ENCODE measurements at places on chromosomes 4 and X. TPM values are rescaled to one million over a fixed set of nuclear protein-coding genes. Genes with fewer than 3 reads are reported as not detected.

DNA sequence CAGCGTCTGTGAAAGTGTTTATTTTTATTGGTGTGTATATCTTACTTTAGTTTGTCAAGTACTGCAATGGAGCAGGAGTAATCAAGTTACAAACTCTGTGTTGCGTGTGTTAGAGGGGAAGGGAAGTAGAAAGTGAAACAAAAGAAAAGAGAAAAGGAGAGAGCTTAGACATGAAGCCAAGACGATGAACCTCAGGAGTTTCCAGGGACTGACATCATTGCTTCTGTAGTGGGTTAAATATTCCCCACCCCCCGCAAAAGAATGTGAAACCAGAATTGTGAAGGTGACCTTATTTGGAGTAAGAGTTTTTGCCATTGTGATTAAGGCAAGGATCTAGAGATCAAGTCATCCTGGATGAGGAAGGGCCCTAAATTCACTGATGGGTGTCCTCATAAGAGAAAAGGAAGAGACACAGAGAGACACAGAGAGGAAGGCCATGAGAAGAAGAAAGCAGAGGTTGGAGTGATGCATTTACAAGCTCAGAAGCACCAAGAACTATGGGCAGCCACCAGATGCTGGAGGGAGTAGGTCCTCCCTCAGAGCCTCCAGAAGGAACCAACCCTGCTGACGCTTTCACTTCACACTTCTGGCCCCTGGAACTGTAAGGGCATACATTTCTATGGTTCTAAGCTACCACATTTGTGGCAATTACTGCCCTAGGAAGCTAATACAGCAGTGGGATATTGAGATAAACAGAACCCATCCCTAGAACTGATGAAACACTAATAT, 173.6 kb upstream of the SFRP2 start:
- no peak for DNase-seq

DNA sequence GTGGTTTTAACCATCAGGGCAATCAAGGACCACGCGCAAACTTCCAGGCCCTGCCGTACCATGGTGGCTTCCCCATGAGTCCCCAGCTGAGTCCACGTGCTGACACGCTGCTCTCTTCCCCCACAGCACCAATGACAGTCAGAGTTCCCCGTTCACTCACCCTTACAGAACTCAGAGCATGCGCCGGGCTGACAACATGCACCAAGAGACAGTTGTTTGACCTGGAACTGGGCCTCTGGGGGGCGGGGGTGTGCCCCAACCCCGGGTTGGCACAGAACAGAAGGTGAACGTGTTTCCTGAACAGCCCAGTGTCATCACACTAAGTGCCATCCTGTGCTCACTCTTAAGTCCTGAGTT, 29.4 kb downstream of the IRF2 start:
- DNase-seq = no peak

- no peak for DNase-seq
Observed at GRCh38 chrX:110569506-110569905, 210.9 kb downstream of the RTL9 start.

DNA sequence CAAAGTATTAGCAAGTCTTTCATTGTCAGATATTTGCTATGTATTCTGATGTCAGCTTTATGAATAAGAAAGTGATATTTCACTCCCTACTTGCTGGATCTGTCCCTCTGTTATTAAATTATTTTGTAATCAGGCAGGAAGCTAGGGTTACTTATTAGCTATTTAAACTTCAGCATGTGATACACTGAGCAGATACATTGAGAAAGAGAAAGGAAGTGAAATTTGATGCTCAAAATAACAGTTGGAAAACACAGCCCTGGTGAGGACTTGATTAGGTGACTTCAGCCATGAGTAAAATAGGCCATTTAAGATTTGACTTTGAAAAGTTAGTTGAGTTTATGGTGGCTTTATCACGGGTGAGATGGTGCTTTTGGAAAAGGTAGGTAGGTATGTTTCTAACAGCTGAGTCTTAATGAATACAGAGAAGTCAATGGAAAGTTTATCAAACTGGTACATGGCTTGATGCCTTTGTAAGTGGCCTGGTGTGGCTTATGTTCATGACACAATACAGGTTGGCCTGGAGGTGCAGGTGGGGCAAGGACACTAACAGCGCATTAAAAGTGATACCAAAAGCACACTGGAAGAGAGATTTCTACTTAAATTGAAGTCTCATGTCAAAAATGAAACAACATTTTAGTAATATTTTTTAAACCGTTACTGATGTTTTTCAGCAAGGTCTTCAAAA, 321.2 kb upstream of the SPOCK3 start:
- DNase-seq = peak; percentile 73

- no peak for DNase-seq
Observed at GRCh38 chr4:86367577-86367976, 7.7 kb upstream of the MAPK10 start.

DNA sequence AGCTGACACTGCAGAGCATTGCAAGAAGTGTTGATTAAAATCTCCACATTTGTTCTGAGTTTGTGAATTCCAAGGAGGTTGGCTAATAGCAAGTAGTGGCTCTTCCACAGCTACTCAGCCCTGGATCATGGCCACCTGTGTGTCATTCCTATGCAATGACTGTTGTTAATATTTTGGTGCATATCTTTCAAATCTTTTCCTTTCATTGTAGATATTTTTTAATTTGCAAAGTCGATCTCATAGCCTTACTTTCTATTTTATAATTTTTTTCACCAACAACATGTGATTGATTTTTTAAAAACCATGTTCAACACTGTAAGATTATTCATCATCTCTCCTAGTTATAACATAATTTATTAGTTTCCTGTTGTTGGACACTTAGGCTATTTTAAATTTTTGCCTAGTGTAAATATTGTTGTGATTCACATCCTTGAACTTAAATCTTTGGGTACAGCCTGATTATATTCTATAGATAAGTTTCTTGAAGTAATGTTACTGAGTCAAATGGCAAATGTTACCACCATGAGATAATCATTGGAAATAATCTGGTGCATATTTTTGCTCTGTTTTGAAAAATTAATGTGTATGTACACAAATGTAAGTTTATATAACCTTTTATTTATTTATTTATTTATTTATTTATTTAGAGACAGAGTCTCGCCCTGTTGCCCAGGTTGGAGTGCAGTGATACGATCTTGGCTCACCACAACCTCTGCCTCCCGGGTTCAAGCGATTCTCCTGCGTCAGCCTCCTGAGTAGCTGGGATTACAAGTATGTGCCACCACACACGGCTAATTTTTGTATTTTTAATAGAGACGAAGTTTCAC, 17.1 kb upstream of the ARHGAP10 start:
- DNase-seq = peak; percentile 53

DNA sequence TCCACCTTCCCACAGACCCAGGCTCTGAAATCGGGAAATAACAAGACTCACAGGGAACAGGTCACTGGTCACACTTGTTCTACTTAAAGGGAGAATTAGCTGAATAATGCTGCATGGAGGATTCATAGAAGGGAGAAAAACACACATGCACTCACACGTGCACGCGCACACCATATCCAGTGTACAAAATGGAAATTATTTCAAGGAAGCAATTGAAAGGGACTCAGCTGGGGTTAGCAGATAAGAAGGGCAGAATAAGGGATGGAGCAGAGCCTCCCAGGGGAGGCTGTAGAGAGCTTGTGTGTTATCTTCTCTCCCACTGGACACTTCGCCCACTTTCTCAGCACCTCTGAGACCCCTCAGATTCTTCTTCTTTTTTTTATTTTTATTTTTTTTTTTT, 10.3 kb downstream of the GABRQ start:
- no peak for DNase-seq

SSX1 gene
- not detected for total RNA-seq

PLAC8 gene
- 0.35 TPM for total RNA-seq

- no peak for DNase-seq
Observed at GRCh38 chrX:143634663-143635455, 1.0 kb downstream of the SLITRK4 start.

SERPINA7 gene
- not detected for total RNA-seq

DNA sequence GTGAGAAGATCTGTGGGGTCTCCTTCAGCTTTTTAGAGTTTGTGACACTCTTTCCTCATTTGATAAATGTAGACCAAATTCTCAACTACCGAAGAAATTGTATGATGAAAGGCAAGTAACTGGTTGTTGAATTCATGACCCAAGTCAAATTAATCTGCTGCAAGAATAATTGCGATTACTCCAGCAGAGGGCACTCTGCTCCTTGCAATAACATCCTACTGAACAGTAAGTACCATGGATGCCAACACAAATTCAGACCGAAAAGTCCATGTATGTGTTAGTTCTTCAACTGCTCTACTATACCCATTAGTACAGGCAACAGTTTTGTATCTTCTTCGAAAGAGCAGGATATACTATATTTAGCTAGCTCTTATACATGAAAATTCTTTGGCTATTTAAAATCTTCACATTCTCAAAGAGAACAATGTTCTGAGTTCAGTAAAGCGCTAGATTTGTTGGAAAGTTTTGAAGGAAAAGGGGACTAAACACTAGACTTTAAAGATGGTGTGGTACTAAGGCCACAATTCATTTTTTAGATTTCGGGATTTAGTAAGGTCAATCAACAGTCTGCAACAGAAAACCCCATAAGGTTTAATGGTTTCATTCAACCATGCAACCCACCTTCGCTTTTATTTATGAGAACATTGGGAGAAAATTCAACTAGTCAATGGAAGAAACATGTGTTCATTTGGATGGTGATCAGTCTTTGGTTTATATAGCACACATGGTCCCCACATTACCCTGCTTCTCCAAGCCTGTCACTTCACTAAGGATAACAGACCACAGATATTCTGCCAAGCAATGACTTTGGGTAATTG, 105.4 kb upstream of the TBC1D9 start:
- DNase-seq = peak; percentile 87

DNA sequence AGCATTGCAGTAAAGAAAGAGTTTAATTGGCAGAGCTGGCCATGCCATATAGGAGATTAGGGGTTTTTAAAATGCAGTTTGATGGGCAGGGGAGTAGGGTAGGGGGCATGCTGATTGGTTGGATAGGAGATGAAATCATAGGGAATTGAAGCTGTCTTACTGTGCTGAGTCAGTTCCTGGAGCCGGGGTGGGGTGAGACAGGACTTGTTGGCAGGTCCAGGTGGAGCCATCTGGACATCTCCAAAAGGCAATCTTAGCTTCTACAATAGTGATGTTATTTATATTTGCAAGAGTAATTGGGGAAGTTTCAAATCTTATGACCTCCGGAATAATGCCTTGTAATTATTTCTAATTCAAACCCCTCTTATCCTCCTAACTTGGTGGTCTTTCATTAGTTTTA, 32.4 kb upstream of the PGM2 start:
- DNase-seq = no peak

Data from renal cortical epithelial cell (primary cell).